ENCODE measurements at places on chromosomes 2 and 18.

- DNase-seq = no peak
These were observed 14.8 kb upstream of the CNDP1 start for GRCh38 chr18:74519320-74520095.

- DNase-seq = no peak
These were observed 75.6 kb downstream of the ZBTB7C start for GRCh38 chr18:48333563-48333962.

DNA sequence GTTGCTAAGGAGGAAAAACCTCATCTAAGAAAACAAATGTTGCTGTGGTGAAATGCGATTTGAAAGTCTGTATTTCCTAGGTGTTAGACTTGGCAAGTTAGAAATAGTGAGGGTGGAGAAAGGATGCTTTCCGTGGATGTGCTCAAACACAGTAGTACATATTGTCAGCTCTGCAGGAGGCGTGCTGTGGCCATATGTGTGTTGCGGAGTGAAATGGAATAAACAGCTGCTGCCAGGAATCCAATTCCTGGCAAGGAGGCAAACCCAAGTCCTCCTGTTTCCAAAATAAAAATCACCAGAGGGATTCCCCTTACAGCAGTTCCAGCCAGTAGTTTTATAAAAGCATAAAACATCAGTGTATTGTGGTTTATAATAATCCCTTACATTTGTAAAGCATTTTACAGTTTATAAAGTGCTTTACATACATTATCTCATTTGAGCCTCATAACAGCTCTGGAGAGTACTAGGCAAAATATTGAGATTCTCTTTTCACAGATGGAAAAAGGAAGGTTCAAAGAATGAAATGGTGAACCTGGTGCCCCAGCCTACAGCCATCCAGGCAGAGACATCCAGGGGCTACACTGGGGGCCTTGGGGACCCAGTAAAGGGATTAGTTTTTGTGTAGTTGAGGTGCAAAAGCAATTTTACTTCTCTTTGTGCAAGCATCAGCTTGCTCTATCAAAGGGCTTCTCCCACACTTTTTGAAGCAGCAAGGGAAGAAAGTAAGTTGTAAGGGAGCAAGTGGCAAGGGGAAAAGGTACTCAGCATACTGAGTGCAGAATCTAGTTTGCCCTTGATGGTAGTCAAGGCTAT lies 206.0 kb downstream of the AGPS start:
- DNase-seq = no peak

DNA sequence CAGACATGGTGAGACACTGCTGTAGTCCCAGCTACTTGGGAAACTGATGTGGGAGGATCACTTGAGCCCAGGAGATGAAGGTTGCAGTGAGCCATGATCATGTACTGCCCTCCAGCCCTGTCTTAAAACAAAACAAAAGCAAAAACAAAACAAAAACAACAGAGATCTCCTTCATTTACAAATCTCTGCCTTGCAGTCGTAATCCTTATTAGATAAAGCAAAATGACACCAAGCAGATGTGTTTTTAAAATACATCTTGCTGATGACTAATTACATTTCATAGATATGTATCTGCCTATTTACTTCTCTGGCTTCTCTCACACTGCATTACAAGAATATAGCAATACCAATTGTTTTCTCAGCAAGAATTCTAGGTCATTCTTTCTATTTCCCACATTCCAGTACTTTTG lies 22.8 kb downstream of the NFE2L2 start:
- DNase-seq = no peak

DNA sequence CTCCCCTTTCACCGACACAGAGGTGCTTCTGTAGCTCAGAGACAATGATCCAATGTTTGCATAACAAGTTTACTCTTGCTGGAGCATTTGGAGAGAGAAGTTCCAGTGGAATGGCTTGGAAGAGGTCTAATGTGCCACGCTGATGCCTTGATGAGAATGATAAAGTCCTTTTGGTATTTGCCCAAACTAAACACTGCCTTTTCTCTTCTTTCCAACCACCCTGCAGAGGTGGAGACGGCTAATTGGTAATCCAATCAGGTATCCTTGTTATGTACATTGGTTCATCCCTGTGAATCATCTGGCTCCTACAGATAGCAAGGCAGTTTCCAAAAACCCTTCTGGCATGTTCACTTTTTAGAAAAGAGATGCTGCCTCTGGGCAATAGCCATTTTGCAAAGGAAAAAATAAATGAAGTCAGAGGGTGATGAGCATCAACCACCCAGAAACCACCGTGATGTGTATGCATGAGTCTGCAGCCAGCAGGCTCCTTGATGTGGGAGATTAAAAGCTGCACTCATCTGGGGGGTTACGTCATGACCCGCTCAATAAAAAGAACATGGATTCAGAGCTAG lies 40.6 kb downstream of the KIAA2012 start:
- no peak for DNase-seq

DNA sequence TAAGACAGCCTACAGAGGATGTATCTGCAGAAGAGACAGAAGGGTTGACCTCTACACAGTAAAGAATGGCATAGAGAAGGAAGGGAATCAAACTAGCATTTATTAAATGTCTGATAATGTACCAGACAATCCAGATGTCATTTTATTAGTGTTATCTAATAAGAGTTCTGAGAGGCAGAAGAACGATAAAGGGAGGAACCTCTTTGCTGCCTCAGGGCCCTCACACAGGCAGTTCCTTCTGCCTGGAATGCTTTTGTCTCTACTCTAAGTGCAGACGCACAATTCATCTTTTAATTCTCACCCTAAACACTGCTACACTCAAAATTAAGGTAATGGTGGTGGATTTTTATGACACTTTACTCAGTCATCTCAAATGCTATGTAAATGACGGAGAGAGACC lies 64.5 kb downstream of the LRPPRC start:
- DNase-seq = no peak
